Stimulated activated naive CD4-positive, alpha-beta T cell (primary cell): ENCODE measurements at places on chromosomes 2 and 18.

- no peak for DNase-seq
Observed at GRCh38 chr18:5064841-5065370, 132.2 kb downstream of the AKAIN1 start.

DNA sequence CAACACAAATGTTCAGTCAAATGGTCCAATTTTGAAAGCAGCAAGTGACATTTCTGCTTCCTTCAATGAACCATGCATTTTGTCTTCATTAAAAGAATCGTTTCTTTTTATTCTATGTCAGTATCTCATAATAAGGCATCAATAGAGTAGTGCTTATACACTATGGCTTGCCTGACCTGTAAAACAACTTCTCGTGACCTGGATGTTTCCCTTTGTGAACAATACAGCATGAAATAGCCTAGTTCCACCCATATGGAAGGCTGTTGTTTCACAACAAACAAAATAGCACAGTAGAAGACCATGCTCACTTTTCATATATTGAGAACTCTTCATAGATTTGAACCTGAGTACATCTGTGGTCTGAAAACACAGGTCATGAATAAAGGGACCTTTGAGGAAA, 104.3 kb upstream of the PIK3C3 start:
- no peak for DNase-seq

DNA sequence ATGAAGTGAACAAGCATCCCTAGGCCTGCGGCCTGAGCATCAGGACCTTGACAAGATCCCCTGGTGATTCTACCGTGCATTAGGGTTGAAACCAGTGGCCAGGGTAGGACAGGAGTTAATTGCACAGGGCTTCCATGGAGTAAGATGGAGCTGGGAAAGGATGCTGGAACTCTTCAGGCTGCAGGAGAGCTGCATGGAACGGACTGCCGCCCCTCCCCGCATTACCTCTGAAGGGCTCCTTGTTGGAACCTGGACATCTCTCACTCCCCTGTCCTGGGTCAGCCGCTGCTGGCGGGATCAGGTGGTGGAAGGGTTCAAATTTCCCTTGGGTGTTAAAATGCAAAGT, 156.6 kb upstream of the ID2 start:
- no peak for DNase-seq

- no peak for DNase-seq
Observed at GRCh38 chr2:38122344-38122743, 46.4 kb upstream of the CYP1B1 start.

GRCh38 chr2:56287508-56287907, 103.7 kb downstream of the CCDC85A start:
- DNase-seq = no peak

GRCh38 chr2:182971820-182972547, 66.3 kb downstream of the NCKAP1 start:
- no peak for DNase-seq

DNA sequence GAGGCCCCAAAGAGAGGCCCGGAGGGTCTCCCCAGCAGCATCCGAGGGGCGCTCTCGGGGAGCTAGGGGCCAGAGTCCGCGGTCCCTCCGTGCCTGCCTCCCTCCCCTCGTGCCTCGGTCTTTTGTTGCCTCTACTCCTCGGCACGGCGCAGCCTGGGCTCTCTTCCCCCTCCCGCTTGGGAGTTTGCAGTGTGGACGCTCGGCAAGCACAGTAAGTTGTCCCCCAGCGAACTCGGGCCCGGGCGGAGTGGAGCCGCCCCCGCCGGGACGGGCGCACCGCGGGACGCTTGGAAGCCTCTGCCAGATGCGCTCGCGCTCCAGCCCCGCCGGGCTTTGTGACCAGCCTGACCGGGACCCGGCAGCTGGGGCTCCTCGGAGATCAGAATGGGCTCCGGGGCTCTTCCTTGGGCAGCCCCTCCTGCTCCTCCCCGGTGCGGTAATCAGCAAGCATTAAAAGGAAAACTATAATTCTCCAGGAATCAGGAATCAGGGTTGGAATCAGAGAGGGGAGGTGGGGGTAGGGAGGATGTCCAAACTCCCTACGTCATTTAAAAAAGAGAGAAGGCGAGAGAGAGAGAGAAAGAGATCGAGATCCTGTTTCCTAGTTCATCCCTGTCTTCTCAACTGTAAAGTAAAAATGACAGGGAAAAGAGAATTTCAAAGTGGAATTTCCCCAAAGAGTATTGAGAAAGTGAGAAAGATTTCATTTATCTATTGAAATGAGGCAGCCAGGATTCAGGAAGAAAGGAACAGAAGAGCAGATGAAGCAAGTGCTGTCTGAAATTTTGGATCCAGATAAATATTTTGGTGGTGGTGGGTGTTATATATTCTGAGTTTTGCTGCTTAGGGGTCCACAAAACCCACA, 786 bp upstream of the TMEM200C start:
- peak; percentile 5 for DNase-seq

DNA sequence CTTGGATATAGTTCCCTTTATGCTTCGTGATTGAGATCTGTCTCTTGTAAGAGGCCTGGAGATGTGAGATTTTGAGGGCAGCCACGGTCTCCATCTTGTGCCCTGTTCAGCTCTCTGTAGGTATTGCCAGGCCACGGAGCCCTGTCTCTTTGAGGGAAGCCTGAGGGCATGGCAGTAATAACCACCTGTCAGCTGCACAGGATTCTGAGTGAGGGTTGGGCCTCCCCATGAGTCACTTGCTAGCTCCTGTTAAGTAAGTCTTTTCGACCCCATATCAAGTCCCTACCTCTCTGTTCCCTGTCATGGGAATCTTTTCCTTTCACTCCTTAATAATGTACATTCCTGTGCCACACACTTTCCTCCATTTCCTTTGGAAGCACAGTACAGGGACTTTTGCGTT, 20.4 kb downstream of the LYPD6B start:
- DNase-seq = no peak

DNA sequence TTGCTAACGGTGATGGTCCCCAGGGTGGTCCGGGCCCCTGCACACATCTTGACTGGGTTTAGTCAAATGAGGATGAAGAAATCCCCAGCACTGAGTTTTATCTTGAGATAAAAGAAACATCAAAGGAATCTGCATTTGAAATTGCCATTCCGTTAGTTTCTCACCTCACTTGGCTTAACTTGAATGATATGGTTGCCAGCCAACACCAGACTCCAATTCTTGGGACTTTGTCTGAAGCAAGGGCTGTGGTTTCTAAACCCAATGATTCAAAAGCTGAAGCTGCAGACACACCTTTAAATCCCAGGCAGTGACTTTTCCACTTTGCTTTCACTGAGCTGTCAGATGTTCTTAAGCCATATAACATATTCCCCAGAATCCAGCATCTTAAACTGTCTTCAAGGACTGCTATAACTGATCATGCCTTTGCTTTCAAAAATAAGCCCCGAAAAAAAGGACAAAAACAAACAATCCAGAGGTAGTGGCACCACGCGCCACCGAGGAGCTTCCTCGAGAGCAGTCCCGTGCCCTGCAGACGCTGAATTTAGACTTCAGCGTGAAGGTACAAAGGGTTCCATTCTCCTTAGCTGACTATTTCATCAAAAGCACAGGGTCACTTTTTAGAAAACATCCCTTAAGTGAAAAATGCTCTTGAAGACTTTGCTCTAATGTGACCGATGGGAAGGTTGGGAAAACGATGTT, 189.3 kb downstream of the HDAC4 start:
- DNase-seq = peak; percentile 18

- DNase-seq = no peak
Observed at GRCh38 chr2:28736034-28736433, 15.6 kb upstream of the PPP1CB start.

- DNase-seq = no peak
Observed at GRCh38 chr2:196288006-196288538, 116.7 kb upstream of the STK17B start.

GRCh38 chr2:136012315-136012714, 26.9 kb upstream of the DARS1 start:
- no peak for DNase-seq

DNA sequence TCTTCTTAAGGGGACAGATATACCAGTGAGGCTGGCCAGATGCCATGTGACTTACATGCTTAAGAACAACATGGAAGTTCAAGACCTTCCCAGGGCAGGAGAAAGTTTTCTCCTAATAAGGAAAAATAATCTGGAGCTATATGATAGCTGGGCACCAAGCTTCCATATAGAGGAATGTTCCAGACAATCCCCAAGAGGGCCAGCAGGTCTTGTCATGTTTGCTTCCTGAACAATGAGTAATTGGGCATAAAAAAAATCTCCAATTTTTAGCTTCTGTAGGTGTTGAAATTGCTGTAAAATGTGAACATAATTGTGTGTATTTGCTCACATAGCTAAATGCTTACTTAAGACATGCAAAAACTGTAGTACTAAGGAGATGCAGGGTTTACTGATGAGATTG, 809.5 kb upstream of the PIK3C3 start:
- no peak for DNase-seq

DNA sequence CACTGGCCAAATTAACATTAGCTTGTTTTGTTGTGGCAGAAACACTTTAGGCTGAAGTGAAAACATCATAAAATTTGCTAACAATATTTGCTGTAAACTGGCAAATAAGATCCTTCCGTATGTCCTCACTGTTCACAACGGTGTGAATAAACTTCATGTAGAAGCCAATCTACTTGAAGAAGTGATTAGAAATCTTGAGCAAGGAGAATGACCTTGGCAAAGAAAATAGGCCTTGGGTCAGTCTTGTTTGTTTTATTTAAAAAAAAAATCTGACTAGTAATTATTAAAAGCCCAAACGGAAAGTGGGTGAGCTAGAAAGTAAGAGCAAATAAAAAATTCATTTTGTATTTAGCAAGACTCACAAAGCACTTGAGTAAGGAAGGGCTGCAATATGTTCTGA, 197.0 kb downstream of the CPS1 start:
- no peak for DNase-seq

- no peak for DNase-seq
Observed at GRCh38 chr2:64939332-64939917, 49.8 kb upstream of the SLC1A4 start.

DNA sequence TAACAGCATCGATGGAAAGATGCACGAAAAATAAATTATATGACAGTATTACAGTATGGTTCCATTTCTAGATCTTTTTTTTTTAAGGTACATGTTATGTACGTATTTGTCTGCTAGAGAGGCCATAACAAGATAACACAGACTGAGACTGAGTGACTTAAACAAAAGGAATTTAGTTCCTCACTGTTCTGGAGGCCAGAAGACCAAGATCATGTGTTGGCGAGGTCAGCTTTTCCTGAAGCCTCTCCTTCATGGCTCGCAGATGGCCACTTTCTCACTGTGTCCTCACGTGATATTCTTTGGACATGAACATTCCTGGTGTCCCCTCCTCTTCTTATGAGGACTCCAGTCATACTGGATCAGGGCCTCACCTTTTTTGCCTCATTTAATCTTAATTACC, 177.4 kb downstream of the CAPN13 start:
- no peak for DNase-seq

GRCh38 chr2:111028720-111029119, 92.0 kb upstream of the BCL2L11 start:
- no peak for DNase-seq

GRCh38 chr2:143994961-143995360, 525.0 kb downstream of the ZEB2 start:
- no peak for DNase-seq

GRCh38 chr2:173520918-173521317, 166.2 kb downstream of the CDCA7 start:
- DNase-seq = no peak

DNA sequence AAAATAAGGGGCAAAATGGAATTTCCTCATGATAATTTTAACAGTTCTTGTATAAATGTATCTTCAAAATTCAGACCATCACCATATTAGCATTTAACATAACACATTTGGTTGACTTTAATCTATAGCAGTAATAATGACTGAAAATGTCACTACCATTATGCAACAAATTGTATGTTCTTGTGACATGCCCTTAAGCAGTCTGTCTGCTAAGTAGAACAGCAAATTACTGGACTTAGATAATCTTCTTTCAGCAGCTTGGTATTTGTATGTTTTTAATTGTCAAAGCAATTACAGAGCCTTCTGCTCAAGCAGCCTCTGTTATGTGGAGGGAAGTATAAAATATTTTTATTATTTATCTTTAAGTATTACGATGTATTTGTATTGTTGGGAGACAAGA, 214.3 kb upstream of the NXPH2 start:
- DNase-seq = no peak

DNA sequence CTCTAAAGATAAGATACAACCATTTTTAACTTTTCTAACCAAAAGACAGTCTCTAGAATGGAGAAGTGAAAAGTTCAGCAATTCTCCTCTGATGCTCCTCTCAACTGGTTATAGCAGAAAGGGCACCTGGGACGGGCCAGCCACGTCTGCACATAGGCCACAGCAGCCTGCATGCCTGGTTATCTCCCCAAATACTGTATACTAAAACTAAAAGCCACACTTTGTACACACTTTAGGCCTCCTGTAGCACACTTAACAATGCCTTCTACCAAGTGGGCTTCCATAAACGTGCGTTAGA, 179.1 kb downstream of the ANKRD44 start:
- DNase-seq = no peak

GRCh38 chr2:42547014-42547413, 21.4 kb upstream of the MTA3 start:
- DNase-seq = no peak

DNA sequence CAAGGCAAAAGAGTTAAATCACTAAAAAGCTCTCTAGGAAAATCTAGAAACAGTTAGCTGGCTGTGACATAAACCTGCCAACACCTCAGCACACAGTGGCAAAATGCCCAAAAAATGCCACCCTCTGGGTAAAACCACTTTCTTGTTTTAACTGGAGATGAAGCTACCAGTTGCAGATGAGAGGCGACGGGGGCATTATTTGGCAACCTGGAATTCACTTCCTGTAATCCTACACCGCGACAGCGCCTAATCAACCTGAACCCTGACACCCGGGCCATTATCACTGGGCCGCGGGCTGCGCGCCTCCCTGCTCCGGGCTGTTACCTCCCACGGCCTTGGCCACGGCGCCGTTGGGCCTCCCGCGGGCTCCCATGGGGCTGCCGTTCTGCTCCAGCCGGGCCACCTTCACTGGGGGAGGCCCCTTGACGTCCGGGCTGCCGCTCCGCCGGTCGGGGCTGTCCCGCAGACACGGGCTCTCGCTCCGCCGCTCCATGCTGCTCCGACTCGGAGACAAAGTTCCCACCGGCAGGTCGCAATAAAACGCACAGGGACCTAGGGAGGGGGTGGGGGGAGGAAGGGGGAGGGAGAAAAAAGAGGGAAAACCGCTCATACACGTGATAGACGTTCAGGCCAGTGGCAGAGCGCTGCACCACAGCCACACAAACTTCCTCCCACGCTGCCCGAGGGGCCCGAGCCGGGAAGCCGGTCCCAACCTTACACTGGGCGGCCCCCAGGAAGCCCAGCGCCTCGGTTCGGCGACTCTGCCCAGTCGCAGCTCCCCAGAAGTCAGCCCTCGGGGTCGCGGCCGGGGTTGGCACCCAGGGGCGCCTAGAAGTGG, 2.0 kb downstream of the SATB2 start:
- DNase-seq = no peak
